Lung (tissue), 17 donors: ENCODE measurements at places on chromosomes 12 and 14. TPM values are rescaled to one million over a fixed set of nuclear protein-coding genes. Genes with fewer than 3 reads are reported as not detected.

GRCh38 chr12:91577586-91578539 lies 395.2 kb upstream of the DCN start:
- H3K27ac ChIP-seq, result no peak overlapping the region
- no peaks in the 10 kb centered on the region for H3K36me3 ChIP-seq
- no peaks in the 10 kb centered on the region for H3K27me3 ChIP-seq
- H3K4me3 ChIP-seq, result no peak overlapping the region
- DNase-seq, result peak; percentile 66

DNA sequence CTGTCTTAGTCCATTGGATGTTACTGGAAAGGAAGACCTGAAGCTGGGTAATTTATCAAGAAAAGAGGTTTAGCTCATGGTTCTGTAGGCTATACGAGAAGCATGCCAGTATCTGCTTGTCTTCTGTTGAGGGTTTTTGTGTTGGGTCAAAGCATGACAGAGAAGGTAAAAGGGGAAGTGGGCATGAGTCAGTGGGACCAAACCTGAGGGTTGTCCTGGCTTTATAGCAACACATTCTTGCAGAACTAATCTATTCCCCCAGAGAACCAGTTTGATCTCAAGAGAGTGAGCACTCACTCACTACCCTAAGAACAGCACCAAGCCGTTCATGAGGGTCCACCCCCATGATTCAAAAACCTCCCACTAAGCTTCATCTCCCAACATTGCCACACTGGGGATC lies 19.0 kb upstream of the KRAS start:
- DNase-seq, result no peak
- no peaks in the 10 kb centered on the region for H3K4me1 ChIP-seq
- no peaks in the 10 kb centered on the region for H3K36me3 ChIP-seq
- H3K4me3 ChIP-seq, result no peak overlapping the region

DNA sequence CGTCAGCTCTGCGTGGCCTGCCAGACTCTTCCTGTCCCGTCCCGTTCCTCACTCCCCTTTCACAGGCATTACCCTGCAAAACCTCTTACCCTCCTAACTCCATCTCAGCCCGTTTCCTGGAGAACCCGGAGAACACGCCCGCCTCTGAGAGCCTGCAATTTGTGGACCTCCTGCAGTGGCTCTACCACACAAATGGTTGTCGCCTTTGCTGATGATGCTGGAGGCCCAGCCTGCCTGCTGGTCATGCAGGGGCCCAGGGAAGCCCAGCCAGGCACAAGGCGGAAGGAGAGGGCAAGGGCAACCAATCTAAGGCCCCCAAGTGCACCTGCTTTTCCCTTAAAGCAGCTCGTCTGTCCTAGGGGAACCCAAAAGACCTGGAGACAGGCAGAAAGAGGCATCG lies 22.5 kb downstream of the RFLNA start:
- H3K4me1 ChIP-seq, result peaks cover 7% of the 10 kb centered on the region
- no peak overlapping the region for H3K4me3 ChIP-seq
- DNase-seq, result no peak
- no peaks in the 10 kb centered on the region for H3K36me3 ChIP-seq
- H3K27me3 ChIP-seq, result no peaks in the 10 kb centered on the region
- H3K27ac ChIP-seq, result no peak overlapping the region

GRCh38 chr14:24960816-24961215 lies 89.1 kb downstream of the STXBP6 start:
- no peaks in the 10 kb centered on the region for H3K36me3 ChIP-seq
- no peaks in the 10 kb centered on the region for H3K27me3 ChIP-seq
- H3K4me1 ChIP-seq, result peaks cover 26% of the 10 kb centered on the region
- peak; percentile 44 for DNase-seq
- peak overlapping the region; percentile 68 for H3K27ac ChIP-seq
- no peak overlapping the region for H3K4me3 ChIP-seq

GRCh38 chr14:91252871-91253794 lies 8.6 kb upstream of the GPR68 start:
- H3K4me3 ChIP-seq, result peak overlapping the region; percentile 42
- peaks cover 3% of the 10 kb centered on the region for H3K4me1 ChIP-seq
- no peaks in the 10 kb centered on the region for H3K36me3 ChIP-seq
- DNase-seq, result peak; percentile 41
- H3K27ac ChIP-seq, result peak overlapping the region; percentile 84

DNA sequence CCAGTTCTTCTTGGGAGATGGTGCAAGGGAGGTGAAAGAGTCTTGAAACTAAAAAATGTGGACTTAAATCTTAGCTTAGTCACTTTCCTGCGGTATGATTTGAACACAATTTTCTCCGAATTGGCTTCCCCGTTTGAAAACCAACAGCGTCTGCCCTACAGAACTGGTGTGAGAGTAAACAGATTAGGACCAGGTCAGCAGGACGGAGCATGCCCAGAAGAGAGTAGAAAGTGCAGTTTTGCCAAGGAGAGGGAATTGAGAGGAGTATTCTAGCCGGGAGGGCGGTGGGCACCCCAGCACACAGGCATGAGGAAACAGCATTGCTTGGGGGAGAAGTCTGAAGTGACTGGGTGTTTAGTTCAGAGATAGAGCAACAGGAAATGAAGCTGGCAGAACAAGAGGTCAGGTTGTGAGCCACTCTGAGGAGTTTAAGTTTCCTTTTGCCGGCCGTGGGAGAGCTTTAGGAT lies 927.1 kb downstream of the VRK1 start:
- H3K4me1 ChIP-seq, result no peaks in the 10 kb centered on the region
- peak overlapping the region; percentile 37 for H3K27ac ChIP-seq
- no peaks in the 10 kb centered on the region for H3K27me3 ChIP-seq
- DNase-seq, result no peak

DNA sequence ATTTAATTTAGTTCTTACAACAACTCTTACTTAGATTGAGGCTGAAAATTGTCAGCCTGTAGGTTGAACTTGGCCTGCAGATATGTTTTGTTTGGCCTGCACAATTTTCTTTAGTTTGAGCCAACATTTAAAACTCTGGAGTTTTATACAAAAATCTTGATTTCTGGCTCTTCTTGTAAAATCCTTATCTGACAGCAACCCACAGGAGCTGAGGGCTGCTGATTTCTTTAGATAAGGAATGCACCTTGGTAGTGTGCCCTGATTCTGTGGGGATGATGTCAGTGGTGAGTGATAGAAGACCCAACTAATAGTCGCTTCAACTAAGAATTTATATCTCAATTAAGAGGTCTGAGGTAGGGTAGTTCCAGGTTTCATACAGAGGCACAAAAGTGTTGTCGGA lies 49.5 kb downstream of the SOCS2 start:
- no peak overlapping the region for H3K27ac ChIP-seq
- H3K4me1 ChIP-seq, result peaks cover 2% of the 10 kb centered on the region
- no peak overlapping the region for H3K4me3 ChIP-seq
- H3K36me3 ChIP-seq, result no peaks in the 10 kb centered on the region

DNA sequence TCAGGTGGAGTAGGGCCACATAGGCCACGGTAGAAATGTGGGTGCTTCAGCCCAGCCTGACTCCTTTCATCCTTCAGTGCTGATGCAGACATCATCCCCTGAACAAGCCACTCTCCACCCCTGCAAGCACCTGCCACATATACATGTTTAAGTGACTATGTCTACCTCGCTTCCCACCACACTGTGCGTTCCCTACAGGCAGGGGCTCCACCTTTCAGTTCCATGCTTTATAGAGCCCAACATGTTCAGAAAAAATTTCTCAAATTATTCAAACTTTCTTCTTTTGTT lies 11.6 kb downstream of the SLC7A7 start:
- H3K4me3 ChIP-seq, result no peak overlapping the region
- H3K27ac ChIP-seq, result peak overlapping the region; percentile 41
- H3K4me1 ChIP-seq, result no peaks in the 10 kb centered on the region
- H3K27me3 ChIP-seq, result no peaks in the 10 kb centered on the region
- H3K36me3 ChIP-seq, result no peaks in the 10 kb centered on the region

The CHGA gene
- 0.47 TPM for polyA plus RNA-seq

The ACOT4 gene
- polyA plus RNA-seq, result 2.3 TPM
